ENCODE measurements at places on chromosomes 2 and 18.

DNA sequence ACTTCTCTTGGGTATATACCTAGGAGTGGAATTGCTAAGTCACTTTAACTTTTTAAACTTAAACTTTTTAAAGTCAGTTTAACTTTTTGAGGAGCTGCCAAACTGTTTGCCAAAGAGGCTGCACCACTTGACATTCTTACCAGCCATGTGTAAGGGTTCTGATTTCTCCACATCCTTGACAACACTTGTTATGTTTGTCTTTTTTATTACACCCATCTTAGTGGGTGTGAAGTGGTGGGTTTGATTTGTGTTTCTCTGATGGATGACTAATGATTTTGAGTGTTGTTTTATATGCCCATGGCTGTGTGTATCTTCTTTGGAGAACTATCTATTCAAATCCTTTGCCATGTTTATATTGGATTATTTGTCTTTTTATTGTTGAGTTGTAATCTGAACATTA, 13.6 kb downstream of the ASAP2 start:
- no peak for DNase-seq

DNA sequence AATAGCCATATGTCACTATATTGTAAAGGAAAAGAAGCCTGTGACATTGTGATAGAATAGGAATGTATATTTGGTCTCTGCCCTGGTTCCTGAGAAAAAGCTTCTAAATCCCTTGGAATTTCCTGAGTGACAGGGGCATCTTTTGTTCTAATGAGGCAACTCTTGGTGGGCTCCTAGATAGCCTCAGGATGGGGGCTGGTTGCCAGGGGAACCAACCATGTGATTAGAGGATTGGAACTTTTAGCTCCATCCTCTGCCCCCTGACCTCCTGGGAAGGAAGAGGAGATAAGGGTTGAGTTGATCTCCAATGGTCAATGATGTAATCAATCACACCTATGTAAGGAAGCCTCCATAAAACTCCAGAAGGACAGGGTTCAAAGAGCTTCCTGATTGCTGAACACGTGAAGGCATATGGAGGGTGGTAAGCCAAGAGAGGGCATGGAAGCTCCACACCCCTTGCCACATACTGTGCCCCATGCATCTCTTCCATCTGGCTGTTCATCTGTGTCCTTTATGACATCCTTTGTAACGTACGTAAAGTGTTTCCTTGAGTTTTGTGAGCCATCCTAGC, 2.9 kb upstream of the ME2 start:
- DNase-seq, result no peak

DNA sequence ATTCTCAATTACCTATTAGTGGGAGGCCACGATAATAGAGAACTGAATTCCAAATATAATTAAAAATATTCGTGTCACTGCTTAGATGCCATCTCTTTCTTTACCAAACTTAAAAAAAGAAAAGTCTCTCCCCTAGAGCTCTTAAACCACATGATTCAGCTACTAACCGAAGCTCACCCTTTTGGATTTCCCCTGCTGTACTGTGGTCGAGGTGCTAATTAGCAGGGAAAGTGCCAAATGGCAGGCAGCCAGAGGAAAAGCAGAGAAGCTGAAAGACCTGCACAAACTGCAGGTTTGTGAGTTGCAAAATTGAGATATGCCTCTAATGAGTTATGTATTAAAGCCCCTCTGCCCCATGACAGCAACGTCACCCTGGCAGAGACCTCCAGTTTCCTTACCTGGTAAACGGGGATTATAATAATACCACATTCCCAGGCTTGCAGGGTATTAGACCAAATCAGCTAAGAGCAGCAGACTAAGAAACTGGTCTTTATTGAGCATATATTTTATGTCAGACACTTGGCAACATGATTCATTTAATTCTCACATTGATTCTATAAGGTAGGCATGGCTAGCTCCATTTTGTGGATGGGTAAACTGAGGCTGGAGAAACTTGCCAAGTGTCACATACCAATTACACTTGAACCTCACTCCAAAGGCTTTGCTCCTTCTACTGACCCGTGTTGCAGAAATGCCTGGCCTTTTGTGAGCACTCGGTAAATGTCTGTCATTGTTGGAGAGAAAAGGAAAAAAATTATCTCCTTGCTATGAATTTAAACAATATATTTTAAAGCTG, 259.7 kb downstream of the LPIN1 start:
- DNase-seq, result peak; percentile 75

- no peak for DNase-seq
Observed at GRCh38 chr2:215540658-215541057, 104.8 kb upstream of the FN1 start.

GRCh38 chr18:34691614-34692013, 18.5 kb upstream of the DTNA start:
- no peak for DNase-seq
